ENCODE measurements at places on chromosomes 11 and 22. TPM values are rescaled to one million over a fixed set of nuclear protein-coding genes. Genes with fewer than 3 reads are reported as not detected.

GRCh38 chr11:69135420-69136363 is 20.0 kb upstream of the SMIM38 start:
- no peak for DNase-seq

GRCh38 chr22:37657590-37658132 is 862 bp upstream of the PDXP start:
- DNase-seq: peak; percentile 7

GRCh38 chr22:20459152-20459542 is 21.5 kb upstream of the SCARF2 start:
- DNase-seq: no peak

DNA sequence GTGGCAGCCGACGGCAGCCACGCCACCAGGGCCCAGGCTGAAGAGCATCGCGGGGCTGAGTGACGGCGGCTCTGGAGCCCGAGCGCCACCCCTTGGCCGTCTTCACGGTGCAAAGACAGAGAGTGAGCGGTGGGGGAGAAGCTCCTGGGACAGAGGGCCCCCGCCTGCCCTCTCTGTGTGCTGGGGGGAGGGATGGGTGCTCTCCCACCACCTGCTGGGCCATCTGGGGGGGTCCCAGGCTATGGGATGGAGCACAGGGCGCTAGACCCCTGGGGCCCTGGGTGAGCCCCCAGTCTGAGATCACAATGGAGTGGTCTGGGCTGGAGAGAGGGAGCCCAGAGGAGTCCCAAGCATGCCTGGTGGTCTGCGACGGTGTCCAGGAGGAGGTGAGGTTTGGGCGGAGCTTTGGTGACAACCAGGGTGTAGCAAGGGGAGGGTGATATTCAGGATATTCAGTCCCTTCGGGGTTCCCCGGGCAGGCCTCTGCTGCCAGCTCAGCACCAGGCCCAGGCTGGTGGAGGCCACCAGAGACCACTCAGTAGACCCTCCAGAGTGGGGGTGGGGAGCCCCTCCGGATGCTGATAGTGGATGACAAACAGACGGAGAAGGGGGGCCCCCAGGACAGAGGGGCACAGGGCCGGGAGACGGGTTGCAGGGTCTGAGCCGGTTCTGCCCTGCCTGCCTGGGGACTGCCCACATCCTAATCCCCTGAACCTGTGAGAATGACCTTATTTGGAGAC is 78.1 kb upstream of the PRR5 start:
- peak; percentile 22 for DNase-seq

DNA sequence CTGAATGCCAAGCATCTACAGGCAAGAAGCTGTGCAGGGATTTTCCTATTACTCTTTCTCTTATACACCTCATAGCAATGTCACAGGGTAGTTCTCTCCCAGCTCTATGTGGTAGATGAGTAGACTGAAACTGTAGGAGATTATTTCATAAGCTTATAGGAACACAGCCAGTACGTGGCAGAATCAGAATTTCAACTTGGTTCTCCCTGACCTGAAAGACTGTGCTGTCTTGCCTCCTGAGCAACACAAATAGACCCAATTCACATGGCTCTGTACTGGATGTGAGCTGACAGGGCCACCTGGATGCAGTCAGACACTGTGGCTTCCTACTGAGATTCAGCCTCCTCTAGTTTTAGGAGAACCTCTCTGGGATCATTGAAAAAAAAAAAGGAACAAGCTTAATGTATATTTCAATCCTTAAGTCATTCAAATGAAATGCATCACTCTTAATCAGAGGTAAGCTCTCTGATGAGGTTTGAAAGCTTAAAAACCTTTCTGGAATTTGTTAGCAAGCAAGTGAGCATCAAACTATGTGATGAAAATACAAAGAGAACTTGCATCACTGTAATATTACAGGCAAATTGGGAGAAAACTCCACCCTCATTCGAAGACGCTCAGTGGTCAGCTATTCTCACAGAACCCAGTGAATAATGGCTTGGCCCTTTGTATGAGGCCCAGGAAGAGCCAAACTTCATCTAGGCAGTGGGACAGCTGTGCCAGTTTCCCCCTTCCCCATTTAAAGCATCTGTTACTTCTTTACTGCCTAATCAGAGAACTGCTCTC is 1039.3 kb downstream of the NTM start:
- DNase-seq: no peak

- no peak for DNase-seq
These were observed 563.6 kb downstream of the NTM start for GRCh38 chr11:131934006-131934405.

DNA sequence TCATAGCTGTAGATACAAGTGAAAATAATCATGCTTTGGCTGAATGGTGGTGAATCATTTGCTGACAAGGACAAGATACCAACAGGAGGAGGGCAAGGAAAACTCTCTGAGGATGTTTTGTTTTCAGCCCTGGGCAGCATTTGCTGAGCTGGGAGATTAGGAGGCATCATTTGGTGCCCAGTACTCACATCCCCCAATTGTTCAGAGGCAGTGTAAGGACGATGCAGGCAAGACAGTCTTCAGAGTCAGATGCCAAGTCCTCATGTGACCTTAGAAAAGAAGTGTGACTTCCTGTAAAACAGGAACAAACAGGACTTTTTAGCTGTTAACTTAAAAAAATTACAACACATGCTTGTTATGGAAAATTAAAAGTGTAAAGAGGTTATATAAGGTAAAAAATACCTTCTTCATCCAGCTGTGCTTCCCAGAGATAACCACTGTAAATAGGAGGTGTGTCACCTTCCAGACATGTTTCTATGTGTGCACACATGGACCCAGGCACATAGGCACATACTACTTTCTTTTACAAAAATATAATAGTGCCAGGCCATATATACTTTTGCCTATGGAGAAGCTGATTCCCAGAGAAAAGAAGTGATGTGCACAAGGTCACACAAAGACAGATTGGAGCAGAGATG is 18.0 kb downstream of the CNTF start:
- DNase-seq: no peak

DNA sequence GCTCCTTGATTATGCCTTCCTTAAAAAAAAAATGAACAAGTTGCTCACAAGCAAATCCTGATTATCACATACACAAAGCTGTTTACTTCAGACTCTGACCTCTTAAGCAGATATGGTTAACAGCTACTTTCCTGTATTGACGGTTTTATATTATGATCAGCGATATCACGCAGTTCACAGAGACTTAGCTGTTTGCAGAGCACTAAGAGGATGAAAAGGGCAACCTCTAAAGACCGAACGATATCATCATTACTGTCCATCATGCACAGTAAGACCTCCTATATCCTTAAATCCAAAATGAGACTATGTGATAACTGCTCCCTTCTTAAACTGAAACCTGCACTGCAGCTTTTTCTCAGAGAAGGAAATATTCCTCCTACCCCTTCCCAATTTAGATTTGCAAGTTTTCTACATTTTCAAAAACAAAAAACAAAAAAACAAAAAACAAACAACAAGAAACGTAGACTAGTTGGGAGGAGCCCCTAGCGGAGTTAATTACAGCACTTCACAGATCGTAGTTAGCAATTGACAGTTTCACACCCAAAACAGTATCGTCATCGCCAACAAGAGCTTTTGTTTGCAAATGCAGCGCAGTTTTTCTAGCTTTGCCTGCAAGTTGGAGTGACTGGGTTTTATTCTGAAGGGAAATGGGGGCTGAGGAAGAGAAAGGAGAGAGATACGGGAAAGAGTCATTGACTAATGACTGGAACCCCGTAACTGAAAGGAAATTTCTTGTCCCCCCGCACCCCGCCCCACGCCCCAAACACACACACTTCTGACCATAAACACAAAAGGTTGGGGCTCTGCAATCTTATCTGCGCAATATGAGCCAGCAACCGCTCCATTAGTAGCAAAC is 1.2 kb downstream of the DDX6 start:
- no peak for DNase-seq

GRCh38 chr11:38138972-38139371 is 1540.9 kb upstream of the RAG2 start:
- DNase-seq: no peak

- no peak for DNase-seq
These were observed 80.1 kb upstream of the PRODH start for GRCh38 chr22:19016081-19016766.

DNA sequence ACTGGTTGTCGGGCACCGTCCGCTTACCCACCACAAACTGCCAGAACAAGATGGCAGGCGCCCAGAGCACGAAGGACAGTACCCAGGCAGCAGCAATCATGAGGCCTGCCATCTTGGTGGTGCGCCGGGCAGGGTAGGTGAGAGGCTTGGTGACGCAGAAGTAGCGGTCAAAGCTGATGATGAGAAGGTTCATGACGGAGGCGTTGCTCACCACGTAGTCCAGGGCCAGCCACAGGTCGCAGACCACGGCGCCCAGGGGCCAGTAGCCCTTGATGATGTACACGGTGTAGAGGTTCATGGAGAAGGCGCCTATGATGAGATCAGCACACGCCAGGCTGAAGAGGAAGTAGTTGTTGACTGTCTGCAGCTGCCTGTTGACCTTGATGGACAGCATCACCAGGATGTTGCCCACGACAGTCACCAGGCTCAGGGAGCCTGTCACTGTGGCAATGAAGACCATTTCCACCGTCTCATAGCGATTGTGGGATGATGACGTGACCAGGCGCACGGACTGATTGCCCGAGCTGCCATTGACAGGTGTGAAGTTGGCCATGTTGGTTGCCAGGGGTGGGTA is 4.6 kb downstream of the MDK start:
- DNase-seq: no peak

- peak; percentile 80 for DNase-seq
These were observed 23.4 kb downstream of the ARFGAP2 start for GRCh38 chr11:47152953-47153950.

FGF19 gene
- total RNA-seq: not detected

MRPL17 gene
- 70.3 TPM for total RNA-seq

OR51F2 gene
- total RNA-seq: under 0.01 TPM

MMP13 gene
- not detected for total RNA-seq
